NCI-H82 (cell line): ENCODE measurements at places on chromosomes 2 and 18.

GRCh38 chr18:76488190-76488589 lies 6.9 kb downstream of the ZNF516 start:
- DNase-seq: no peak

- DNase-seq: no peak
Observed at GRCh38 chr2:127045792-127046501, 61.0 kb downstream of the BIN1 start.

DNA sequence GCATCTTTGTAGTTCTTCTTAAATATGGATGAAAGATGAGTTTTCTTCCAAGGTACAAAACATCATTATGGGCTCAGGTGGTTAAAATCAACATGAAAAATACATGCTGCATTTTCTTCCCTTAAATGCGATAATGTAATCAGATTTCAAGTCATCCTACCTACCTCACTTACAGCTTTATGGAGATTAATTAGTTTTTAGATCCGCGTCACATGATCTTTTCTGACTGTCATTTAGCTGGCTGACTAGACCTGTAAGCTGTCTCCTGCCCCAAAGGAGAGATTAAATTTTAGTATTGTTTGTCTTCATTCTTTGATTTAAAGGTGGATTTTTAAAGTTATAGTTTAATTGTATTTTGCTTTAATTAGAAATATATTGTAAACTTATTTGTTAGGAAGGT lies 678.0 kb upstream of the ZEB2 start:
- peak; percentile 38 for DNase-seq

GRCh38 chr2:121006743-121007489 lies 271.2 kb downstream of the GLI2 start:
- no peak for DNase-seq

- no peak for DNase-seq
Observed at GRCh38 chr18:13549880-13550232, 176.5 kb downstream of the FAM210A start.

- peak; percentile 55 for DNase-seq
Observed at GRCh38 chr2:68274022-68274421, 21.7 kb upstream of the PPP3R1 start.

DNA sequence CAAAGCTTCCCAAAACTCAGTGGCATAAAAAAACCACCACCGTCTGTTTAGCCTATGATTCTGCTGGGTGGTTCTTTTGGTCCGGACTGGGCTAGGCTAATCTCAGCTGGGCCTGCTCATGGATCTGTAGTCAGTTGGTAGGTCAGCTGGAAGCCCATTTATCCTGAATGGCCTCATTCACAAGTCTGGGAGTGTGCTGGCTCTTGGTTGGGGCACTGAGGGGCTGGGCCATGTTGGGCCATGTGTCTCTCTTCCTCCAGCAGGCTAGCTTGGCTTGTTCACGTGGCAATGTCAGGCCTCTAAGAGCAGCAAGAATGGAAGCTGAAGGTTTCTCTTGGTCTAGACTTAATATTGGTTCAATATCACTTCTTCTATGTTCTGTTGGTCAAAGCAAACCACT lies 95.7 kb upstream of the HS6ST1 start:
- peak; percentile 61 for DNase-seq

- DNase-seq: no peak
Observed at GRCh38 chr18:8930990-8931616, 171.4 kb upstream of the NDUFV2 start.

- peak; percentile 78 for DNase-seq
Observed at GRCh38 chr18:45974088-45974536, 7.0 kb upstream of the EPG5 start.

DNA sequence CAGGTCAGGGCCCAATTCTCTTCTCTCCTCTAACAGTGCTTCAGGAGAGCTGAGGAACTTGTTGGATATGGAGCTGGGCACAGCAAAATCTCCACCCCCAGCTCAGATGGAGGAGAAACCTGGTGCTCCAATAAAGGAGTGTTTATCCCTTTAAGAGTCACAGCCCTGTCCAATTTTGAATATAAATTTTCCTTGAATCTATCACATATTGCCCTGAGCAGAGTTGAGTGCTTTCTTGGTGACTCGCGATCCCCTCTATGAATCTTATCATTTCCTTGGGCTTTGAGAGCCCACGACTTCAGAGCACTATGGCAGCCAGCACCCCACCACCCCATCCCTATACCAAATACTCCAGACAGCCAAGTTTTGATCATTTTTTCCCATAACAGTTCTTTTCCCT lies 34.4 kb upstream of the SMAD7 start:
- DNase-seq: no peak

- DNase-seq: no peak
Observed at GRCh38 chr18:13624563-13625237, 101.7 kb downstream of the FAM210A start.

GRCh38 chr18:69900941-69901340 lies 46.7 kb downstream of the CD226 start:
- DNase-seq: no peak
